NCI-H1694 (cell line): ENCODE measurements at places on chromosomes 12 and 14.

DNA sequence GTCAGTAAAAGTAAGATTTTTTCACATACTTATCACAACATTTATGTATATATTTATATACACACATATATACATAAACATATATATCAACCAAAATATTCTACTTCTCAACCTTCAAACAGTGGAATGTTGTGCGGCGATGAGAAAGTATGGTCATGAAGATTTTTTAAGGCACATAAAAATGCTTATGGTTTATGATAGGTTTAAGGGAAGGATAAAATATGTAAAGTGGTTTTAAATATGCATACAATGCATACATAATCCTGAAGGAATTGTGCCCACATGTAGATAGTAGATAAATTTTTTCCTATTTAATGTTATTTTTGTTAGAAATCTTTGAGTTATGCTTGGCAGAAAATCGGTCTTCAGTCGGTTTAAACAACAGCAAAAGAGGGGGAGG is 182.7 kb downstream of the ANO6 start:
- DNase-seq, result no peak

GRCh38 chr12:6370994-6371754 is 4.2 kb downstream of the SCNN1A start:
- DNase-seq, result no peak

DNA sequence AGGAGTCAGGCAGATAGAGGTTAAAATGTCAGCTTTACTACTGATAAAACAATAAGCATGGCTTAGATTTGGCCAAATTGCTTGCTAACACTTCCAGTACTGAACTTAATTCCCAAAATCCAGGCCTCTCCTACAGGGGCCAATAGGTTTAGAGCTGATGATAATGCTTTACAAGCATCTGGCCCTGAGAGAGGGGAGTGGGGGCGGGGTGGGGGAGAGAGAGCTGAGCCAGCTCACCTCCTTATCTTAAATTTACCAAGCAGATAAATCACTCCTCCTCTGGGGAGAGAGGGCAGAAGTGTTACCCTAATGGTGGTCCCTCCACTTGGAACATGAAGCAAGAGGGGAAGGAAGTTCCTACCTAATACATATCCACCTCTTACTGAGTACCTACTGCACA is 182.2 kb upstream of the CRY1 start:
- DNase-seq, result no peak

DNA sequence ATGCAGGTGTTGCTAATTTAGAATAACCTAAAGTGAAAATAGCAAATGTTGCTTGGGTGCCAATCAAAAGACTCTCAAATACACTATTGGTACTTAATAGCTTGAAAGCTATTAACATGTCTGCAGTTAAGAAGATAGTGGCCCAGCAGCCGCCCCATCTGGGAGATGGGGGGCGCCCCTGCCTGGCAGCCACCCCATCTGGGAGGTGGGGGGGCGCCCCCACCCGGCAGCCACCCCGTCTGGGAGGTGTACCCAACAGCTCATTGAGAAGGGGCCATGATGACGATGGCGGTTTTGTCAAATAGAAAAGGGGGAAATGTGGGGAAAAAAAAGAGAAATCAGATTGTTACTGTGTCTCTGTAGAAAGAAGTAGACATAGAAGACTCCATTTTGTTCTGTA is 923.1 kb upstream of the MDGA2 start:
- no peak for DNase-seq

DNA sequence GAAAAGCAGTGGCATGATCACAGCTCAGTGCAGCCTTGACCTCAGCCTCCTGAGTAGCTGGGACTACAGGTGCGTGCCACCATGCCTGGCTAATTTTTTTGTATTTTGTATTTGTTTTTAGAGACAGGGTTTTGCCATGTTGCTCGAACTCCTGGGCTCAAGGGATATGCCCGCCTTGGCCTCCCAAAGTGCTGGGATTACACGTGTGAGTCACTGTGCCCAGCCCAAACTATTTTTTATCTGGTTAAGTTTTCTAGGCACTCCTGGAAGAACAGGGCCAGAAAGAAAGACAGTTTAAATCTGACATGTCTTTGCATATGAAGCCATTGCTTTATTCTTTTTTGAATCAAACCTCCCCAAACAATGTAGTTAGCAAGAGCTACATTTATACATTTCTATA is 27.5 kb upstream of the PTGR2 start:
- no peak for DNase-seq

- DNase-seq, result peak; percentile 37
Measured at GRCh38 chr12:92696216-92696615, 6.6 kb upstream of the PLEKHG7 start.

DNA sequence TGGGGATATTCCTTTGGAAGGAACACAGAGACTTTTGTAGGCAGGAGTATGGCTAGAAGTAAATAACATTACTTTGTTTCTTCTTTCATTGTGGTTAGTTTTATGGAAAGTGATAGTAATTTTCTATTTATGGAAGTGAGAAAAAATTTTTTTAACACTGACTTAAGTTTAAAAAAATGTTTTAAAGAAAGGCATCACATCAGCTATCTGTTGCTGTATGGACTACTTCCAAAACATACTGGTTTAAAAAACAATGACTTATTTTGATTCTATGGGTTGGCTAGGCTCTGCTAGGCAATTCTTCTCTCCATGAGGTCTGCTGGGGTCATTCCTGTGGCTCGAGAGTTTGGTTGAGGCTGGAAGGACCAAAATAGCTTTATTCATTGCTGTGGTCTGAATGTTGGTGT is 31.7 kb upstream of the SLC38A2 start:
- DNase-seq, result no peak

DNA sequence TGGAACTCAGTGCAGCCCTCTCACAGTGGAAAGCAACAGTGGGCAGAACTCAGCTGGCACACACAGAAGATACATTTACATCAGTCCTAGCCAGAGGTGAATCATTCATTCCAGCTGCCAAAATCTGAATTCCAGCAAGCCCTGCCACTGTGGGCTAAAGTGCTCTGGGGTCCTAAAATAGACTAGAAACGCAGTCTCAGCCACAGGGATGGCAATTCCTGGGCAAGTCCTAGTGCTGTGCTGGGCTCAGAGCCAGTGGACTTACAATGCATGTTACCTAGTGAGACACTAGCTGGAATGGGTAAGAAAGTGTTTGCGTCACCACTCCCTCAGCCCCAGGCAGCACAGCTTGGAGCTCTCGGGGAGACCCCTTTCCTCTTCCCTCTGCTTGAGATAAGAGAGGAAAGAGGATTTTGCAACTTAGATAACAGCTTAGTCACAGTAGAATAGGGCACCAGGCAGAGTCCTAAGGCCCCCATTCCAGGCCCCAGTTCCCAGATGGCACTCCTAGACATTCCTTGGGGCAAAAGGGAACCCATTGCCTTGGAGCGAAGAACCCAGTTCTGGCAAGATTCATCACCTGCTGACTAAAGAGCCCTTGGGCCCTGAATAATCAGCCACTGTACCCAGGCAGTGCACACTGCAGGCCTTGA is 592.9 kb downstream of the FSCB start:
- DNase-seq, result no peak

DNA sequence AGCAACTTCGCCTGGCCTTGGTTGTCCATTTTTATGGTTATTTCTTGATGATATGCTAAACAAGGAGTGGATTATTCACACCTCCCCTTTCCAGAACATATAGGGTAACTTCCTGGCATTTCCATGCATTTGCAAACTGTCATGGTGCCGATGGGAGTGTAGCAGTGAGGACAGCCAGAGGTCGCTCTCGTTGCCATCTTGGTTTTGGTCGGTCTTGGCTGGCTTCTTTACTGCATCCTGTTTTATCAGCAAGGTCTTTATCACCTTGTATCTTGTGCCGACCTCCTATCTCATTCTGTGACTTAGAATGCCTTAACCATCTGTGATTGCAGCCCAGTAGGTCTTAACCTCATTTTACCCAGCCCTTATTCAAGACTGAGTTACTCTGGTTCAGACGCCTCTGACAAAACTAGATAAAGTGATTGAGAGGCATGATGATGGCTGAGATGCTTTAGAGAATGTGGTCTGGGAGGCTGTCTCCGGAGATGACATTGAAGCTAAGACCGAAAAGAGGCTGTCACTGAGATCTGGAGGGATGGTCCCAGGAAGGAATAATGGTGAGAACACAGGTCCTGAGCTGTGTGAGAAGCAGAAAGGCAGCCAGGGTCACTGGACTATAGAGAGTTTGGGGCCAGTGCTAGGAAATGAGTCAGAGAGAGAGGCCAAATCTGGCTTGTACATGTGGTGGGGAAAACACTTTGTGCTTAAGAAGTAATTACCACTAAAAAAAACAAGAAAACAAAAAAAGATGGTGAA is 2.9 kb downstream of the GLT1D1 start:
- DNase-seq, result no peak

DNA sequence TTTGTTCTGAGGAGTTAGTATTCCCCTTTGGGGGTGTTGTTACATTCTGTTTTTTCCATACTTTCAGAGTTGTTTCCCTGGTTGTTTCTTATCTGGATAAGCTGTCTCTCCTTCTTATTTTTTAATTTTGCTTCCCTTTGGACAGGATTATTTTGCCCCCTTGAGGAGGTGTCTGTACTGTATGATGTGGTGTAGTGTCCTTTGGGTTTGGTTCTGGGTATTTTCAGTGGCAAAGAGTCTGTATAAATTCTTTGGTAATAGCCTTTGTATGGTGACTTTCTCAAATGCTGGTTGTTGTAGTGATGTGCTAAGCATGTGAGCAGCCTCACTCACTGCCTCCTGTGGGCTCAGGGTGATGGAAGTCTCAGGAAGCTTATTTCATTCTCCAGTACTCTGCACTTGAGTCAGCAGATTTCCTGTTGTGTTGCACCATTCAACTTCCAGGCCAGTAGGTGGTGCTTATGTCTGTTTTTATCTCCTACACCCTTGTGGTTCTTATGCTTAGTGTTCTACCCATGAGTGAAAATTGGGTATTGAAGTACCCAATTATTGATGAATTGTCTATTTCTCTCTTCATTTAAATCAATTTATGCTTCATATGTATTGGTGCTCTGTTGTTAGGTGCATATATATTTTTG is 103.3 kb upstream of the PMCH start:
- DNase-seq, result no peak

DNA sequence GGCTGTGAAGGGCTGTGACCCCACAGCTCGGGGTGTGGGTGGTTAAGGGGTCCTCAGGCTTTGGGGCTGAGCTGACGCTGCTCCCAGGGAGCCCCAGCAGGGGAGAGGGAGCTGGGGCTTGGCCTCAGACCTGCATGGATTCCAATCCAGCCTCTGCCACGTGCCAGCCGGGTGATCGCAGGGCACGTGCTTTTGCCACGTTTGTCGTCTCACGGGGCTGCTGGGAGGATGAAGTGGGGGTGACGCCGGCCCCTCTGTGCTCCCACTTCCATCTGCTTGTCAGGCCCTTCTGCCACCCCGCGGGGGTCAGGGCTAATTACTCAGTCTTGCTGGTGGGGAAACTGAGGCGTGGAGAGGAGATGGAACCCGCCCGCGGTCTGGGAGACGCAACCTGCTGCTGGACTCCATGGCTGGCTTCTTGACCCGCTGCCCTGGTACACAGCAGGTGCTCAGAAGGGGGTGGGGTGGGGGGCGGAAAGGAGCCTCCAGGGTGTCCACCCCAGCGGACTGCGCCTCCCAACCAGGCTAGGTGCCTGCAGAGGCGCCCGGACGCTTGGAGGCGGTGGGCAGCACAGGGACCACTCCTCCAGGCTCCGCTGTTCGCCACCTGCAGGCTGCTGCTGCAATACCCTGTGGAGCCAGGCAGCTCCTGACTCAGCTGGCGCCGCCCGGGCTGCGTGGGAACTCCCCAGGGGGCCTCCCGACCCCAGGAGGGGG is 36.4 kb upstream of the PRIMA1 start:
- no peak for DNase-seq

DNA sequence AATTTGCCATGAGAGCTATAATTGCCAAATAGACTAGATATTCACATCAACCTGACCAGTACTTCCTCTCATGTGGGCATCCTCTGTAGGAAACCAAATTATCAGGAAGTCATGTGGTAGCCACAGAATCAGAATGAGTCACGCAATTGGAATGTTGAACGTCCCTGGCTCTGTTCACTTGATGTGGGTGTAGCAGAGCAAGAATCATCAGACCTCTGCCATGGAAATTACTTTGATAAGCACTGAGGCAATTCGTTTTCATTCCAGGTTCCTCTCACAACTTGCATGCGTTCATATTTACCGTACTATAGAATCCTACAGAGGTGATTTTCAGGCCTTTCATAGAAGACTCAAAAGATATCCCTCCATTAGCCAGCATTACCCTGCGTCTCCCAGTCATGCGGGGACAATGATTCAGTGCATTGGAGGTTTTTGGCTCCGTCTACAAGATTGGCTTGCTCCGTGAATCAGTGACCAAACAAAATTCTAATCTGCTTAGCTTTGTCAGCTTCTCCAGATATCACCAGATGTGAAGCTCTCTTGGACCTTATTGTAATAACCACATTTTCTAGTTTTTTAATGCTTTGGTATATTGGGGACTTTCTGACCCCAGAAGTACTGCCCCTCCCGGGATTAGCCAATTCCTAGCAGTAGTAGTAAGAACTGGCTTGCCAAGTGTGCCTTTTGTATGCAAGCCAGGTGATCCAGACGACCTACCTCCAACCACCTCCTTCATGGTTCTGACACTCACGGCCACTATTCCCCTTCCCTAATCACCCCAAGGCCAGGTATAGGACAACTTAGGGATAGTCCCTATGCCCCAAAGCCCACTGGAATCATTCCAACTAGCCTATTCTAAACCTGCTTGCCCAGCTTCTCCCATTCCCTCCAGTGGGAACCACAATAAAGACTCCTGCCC is 133.4 kb downstream of the KICS2 start:
- no peak for DNase-seq

- DNase-seq, result no peak
Measured at GRCh38 chr12:96121271-96121711, 72.9 kb upstream of the ELK3 start.

DNA sequence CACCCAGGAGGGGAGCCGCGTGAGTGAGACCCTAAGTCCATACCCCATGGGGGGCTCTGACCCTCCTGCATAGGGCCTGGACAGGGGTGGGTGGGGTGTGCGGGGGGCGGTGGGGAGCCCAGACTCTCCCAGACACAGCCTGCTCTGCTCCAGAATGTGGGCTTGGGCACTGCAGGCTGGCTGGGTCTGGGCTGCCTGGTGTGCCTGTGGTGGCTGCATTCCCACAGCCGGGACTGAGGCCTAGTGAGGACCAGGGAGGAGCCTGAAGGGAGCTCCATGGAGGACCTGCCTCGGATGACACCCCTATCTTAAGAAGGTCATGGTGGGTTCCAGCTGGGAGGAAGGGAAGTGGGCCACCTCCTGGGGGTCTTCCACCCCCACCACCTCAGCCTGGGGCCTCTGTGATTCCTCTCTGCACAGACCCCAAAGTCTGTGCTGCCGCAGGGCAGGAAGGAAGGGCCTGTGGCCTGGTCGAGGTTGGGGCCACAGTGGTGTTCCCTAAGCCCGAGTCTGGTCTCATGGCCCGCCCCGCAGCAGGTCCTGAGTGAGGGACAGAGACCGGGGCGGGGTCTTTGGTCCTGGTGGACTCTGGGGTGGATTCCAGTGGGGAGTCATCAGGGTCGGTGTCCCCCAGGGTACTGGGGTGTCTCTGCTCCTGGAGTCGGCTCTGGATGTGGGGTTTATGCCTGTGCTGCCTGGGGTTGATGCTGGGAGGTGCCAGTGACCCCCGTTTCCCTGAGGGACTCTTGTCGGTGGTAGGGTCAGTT is 392.3 kb downstream of the TMEM121 start:
- no peak for DNase-seq
